Cortex of kidney (tissue), 1 donor: ENCODE measurements at places on chromosomes 6 and 20.

DNA sequence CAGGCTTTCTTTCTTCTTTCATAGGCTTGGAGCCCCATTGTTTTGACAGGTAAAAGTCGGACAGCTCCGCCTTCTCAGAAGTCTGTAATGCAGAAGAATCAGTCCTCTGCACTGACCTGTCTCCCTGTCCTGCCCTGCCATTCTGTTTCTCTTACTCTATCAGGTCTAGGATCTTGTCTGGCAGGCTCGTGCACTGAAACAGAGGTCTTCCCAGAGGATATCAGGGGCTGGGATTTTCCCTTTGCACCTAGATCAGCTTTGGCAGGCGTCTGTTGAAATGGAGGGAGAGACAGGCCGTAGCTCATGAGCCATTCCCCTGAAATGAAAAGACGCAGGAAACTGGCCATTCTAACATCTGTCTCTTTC is 25.0 kb downstream of the KIF3B start:
- no peak for DNase-seq

DNA sequence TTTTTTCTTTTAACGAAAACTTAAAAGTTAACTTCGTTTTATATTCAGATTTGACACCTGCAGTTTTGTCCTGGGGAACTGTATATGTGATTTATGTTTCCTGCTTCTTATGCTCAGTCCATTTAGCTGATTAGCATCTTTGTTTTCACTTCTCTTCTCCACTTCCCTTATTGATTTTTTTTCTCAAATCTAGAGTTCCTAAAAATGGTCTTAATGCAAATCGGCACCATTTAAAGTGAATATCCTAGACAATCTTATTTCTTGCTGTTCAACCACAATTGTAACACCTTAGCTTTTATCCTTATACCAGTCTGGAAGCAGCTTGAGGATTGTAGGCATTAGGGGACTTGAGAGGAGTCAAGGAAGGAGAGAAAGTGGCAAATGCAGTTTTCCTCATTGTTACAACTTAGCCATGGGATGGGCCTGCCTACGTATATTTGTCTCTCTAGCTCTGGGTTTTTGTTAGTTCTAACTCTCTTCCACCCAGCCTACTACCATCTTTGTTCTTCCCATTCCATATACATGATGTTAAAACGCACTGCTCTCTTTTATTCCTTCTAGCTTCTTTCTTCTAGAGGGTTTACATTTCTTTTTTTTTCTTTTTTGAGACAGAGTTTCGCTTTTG is 8.5 kb downstream of the QRSL1 start:
- no peak for DNase-seq

DNA sequence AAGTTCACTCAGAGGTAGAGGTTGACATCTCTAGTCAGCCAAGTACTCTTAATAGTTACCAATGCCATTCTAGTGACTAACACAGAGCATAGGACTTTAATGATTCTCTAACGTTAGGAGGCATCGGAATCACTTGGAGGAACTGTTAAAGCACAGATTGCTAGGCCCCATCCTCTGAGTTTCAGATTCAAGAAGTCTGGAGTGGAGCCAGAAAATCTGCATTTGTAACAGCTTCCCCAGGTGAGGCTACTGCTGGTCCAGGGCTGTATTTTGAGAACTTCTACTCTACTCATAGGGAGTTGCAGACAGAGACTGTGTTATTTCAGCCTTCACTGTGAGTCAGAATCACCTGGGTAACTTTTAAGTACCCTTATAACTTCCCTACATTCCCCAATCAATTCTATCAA is 5.7 kb downstream of the LMBRD1 start:
- no peak for DNase-seq

GRCh38 chr6:37934276-37934675 is 114.7 kb downstream of the ZFAND3 start:
- DNase-seq: no peak

DNA sequence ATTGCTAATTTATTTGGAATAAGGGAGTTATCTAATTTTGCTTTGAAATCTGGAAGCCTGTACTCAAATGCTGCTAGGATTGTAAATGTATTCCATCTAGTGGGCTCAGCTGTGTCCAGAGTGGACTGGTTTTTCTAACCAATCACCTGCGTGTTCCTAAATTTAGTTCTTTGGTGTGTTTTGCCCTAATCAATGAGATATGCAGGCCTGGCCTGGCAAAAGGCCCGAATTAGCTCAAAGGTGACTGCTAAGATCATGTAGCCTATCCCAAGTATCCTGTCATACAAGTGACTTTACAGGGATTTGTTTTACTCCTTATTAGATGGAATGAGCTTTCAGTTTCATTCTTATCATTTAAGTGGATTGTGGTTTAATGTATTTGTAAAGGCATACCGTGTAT is 51.3 kb upstream of the ARMC2 start:
- no peak for DNase-seq

- DNase-seq: no peak
These were observed 35.2 kb upstream of the HLA-G start for GRCh38 chr6:29792123-29793035.

GRCh38 chr20:1561350-1561749 is 3.8 kb upstream of the SIRPD start:
- DNase-seq: no peak

DNA sequence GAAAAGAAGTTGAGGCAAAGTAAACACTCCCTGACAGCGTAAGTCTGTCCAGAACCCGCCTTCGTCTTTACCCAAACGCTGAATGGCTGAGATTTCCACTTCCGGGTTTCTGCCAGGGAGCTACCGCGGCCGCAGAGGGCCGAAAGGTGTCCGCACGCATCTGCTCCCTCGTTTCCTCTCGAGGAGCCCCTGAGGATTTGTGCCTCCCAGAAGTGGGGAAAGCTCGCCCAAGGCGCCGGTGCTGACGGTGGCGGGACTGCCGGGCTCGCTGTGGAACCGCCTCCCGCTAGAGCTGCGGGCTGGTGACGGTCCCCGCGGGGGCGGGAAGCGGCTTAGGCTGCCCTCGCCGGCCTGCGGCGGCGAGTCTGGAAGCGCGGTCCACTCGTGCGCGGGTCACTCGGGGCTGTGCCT is 1760.2 kb upstream of the DEFB115 start:
- no peak for DNase-seq

GRCh38 chr6:84625506-84625905 is 138.9 kb downstream of the TBX18 start:
- no peak for DNase-seq

- DNase-seq: no peak
These were observed 92.4 kb upstream of the EYS start for GRCh38 chr6:65799389-65799788.

DNA sequence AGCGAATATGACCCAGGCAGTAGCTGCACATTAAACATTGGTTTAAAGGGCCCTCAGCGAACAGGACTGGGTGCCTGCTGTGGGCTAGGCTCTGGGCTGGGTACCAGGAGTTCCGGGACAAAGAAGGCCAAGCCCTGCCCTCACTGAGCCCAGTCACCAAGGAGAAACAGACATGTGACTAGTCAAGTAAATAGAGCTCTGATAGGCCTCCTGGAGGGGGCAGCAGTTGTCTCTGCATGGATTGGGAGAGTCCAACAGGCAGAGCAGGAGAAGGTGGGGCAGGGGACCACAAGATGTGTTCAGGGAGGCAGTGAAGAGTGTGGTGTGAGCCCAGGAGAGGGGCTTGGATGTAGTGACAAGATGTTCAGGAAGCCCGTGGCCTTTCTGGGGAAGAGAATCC is 3.1 kb downstream of the HM13 start:
- no peak for DNase-seq

DNA sequence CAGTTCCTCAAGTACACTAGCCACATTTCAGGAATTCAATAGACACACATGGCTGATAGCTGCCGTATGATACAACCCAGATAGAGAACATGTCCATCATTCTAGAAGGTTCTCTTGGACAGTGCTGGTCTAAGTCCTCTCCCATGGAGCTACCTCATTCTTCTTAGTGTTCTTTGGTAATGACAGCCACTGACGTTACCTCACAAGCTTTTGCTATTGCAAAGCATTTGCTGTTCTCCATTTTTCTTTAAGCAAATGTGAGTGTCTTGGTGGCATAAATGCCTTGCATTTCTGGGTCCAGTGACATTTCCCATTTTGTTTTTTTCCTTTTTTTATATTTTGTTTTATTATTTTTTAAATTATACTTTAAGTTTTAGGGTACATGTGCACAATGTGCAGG is 8.3 kb upstream of the CEBPB start:
- no peak for DNase-seq

DNA sequence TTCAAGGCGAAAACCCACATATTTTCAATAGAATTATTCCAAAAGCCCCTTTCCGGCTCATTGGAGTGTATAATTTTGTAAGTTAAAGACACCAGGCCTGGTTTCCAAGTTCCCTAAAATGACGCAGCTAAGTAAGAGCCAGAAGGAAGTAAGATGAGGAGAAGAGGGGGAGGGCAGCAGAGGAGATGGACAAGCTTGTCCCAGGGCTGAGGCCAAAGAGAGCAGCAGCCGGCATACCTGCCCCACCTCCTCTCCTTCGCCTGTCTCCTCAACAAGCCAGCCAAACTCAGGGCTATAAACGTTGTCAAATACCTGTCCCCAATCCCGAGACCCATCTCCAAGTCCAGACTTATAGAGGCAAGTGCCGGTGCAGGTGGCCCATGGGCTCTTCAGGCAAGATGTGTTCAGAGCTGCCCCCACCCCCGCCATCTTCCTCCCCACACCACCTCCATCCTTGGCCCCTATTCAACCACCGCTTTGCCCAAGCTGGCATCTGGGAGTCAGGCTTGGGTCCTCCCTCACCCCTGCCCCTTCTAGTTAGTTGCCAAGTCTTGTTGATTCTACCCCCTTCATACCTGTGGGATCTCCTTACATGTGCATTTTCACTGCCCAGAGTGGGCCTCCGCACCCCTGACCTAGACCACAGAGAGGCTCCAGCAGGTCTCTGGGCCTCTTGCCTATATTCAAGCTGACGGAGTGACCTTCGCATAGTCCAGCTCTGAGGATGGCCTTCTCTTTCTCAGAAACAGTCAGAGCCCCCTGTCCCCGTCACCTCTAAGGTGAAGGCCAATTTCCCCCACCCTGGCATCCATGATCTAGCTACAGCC is 75.7 kb upstream of the SIRPA start:
- no peak for DNase-seq

- no peak for DNase-seq
These were observed 18.7 kb downstream of the CNKSR3 start for GRCh38 chr6:154491567-154492470.

DNA sequence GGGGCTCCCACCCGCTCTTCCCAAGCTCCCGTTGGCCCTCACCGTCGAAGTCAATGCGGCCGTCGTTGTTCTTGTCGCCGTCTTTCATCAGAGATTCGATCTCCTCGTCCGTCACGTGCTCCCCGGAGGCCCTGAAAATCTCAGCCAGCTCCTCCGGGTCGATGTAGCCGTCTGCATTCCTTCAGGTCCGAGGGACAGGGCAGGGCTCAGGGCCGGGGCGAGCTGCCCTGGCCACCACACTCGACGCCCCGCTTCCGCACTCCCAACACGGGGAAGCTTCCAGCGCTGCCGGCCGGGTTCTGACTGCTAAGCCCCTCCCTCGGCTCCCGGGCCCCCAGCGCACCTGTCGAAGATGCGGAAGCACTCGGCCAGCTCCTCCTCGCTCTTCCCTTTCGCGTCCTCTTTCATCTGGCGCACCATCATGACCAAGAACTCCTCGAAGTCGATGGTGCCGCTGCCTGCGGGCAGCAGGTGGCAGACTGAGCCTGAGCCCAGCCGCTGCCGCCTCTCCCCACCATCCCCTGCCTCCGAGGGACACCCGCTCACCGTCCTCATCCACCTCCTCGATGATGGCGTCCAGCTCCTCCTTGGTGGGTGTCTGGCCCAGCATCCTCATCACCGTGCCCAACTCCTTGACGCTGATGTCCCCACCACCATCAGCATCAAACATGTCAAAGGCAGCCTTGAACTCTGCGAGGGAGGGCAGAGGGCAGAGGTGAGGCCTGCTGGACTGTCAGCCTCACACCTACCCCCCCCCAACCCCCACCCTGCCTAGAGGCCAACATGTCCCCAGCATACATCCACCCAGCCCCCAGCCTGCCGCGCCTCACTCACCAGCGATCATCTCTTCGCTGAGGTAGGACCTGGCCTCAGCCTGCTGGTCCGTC is 2.9 kb downstream of the TNNC2 start:
- DNase-seq: no peak

DNA sequence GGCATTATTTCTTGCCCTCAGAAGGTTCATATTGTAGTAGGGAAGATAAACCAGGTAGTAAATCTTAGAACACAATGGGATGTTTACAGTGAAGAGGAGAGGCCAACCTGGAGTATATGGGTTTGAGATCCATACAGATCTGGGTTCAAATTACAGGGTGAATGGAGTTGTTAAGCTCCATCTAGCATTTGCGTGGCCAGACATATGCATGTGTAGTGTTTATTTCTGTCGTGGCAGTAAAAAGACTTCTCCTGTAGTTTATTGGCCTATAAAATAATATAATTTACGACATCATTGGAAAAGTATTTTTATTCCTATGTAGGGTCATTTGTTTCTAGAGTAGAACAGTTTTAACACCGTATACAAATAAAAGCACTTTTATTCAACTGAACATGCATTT is 25.2 kb upstream of the TULP4 start:
- no peak for DNase-seq

GRCh38 chr6:47023573-47023972 is 18.6 kb downstream of the ADGRF1 start:
- no peak for DNase-seq

DNA sequence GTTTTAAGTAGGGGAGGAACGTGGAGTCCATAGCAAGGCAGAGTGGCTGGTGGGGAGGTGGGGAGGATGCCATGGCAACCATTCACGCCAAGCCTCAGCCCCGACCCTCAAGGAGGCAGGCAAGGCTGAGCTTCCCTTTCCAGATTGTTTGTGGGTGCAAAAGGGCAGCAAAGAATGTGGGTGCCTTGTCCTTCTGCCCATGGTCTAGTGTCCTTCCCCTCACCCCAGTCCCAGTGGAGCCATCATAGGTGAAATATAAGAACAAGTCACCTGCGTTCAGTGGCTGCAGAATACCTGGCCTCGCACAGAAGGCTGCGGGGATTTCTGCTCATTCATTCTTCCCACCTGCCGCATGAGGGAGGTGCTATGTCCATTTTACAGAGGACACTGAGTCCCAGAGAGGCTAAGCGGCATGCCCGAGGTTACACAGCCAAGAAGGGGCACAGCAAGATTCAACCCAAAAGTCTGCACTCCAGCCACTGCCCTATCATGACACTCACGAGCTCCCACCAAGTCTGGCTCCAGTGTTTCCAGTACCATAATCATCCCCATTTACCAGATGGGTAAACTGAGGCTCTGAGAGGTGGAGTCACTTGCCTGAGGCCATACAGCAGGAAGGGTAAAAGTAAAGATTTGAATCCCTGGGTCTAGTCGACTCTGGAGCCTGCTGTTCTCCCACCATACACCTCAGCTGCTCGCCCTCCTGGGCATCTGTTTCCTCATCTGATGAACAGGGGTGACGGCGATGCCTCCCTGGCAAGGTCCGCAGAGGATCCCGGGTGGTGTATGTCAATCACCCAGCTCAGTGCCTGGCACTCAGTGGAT is 100.8 kb downstream of the CEBPB start:
- no peak for DNase-seq
